ENCODE measurements at places on chromosomes 2 and 18. TPM values are rescaled to one million over a fixed set of nuclear protein-coding genes. Genes with fewer than 3 reads are reported as not detected.
A peak's percentile ranks its signal among the peaks of the same experiment; 100 is the strongest.

Gene ANKRD62
- polyA plus RNA-seq, result not detected

Gene CCT7
- 151 TPM for polyA plus RNA-seq

Gene PSMA8
- polyA plus RNA-seq, result not detected

DNA sequence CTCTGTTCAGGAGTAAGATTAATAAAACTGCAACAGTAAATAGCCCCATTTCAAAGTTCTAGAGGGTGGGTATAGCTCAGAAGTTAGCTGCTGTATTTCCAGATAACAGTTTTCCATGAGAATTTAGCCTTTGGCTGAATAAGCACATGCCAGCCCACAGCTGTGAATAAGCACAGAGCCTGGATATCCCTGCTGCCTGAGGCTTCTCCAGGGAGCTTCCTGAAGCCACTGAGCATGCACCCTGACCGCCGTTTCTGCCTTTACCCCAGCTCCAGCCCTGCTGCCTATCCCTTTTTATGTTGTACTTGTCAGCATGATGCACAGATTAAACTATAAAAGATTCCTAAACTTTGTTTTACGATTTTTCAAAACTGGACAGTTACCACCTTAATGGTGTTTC, 85.3 kb downstream of the FEZ2 start:
- H3K36me3 ChIP-seq, result no peaks in the 10 kb centered on the region
- no peak overlapping the region for H3K27ac ChIP-seq
- H3K4me1 ChIP-seq, result no peaks in the 10 kb centered on the region
- H3K4me3 ChIP-seq, result no peak overlapping the region
- no peaks in the 10 kb centered on the region for H3K27me3 ChIP-seq
- no peak for DNase-seq

DNA sequence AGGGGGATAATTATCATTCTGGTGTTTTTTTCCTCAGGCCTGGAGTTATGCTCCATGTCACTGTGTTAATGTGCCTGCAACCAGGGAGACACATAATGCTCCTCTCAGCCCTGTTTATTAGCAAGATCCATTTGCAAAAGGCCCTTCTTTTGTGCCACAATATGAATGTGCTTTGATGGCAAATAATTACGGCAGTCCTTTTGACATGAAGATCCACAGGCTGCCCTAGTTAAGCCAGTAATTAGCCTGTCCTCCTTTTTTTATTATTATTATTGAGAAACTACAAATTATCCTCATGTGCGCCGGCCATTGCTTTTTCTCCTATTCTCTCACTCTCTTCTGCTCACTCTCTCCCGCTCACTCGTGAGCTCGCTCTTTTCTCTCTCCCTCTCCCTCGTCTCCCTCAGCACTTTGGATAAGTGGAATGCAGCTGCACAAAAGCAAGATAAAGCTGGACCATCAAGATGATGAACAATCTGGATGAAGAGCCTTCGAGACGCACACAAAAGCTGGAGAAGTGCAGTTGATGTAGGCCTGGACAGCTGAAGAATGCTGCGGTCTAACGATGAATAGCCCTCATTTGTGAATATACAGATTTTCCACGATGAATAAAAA, 762.3 kb downstream of the BCL11A start:
- no peaks in the 10 kb centered on the region for H3K27me3 ChIP-seq
- H3K36me3 ChIP-seq, result no peaks in the 10 kb centered on the region
- no peak overlapping the region for H3K27ac ChIP-seq
- no peaks in the 10 kb centered on the region for H3K4me1 ChIP-seq
- H3K4me3 ChIP-seq, result no peak overlapping the region
- no peak for DNase-seq

- H3K27ac ChIP-seq, result no peak overlapping the region
- no peak overlapping the region for H3K4me3 ChIP-seq
- H3K27me3 ChIP-seq, result no peaks in the 10 kb centered on the region
- H3K36me3 ChIP-seq, result no peaks in the 10 kb centered on the region
Observed at GRCh38 chr18:36195427-36196122, 8.3 kb downstream of the MOCOS start.

DNA sequence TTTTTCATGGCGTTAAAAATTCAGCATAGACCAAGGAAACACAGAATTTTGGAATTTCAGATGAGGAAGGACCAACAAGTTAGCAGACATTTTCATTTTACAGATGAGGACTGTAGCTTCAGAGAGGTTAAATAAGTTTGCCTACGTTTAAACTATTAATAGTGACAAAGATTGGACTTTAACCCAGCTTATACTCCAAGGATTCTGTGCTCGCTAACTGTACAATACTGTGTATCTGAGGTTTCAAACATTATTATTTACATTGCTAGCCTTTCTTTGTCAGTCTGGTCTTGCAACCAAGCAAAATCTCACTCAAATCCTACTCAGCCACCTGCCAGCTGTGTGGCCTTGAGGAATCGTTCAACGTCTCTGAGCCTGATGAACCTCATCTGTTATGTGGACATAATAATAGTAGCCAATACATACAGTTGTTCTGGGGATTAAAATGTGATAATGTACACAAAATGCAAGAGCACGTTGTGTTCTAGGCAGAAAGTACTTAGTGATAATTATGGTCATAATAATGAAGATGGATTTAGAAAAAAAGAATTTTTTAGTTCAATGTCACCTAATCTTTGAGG, 462.4 kb upstream of the TRIB2 start:
- no peak for DNase-seq
- no peaks in the 10 kb centered on the region for H3K36me3 ChIP-seq
- no peak overlapping the region for H3K27ac ChIP-seq
- H3K4me1 ChIP-seq, result no peaks in the 10 kb centered on the region

- H3K27ac ChIP-seq, result peak overlapping the region; percentile 85
- DNase-seq, result peak; percentile 80
- H3K4me3 ChIP-seq, result peak overlapping the region; percentile 52
- H3K27me3 ChIP-seq, result no peaks in the 10 kb centered on the region
Observed at GRCh38 chr2:113858764-113859163, 31.1 kb upstream of the ACTR3 start.
